ENCODE measurements at places on chromosomes 3 and 15.

DNA sequence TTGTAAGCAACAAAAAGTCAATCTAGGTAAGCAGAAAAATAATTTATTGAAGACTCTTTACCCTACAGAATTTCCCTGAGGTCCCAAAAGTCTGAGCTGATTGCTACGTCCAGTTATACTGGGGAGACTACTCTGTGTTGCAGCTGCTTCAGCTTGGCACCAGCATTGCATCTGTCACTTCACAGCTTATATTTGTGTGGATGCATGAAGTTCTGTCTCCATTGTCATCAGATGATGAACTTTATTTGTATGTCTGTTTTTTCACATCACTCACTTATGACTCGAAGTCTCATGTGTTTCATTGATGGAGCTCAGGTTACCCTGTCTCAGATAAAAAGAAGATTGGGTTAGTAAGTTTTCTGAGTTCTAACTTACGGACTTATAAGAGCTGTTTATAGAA is 75.3 kb upstream of the LRRFIP2 start:
- no peak for DNase-seq

- no peak for DNase-seq
Observed at GRCh38 chr15:62782896-62783295, 259.7 kb upstream of the TPM1 start.

- no peak for DNase-seq
Observed at GRCh38 chr3:129953621-129954020, 20.9 kb upstream of the TRH start.

DNA sequence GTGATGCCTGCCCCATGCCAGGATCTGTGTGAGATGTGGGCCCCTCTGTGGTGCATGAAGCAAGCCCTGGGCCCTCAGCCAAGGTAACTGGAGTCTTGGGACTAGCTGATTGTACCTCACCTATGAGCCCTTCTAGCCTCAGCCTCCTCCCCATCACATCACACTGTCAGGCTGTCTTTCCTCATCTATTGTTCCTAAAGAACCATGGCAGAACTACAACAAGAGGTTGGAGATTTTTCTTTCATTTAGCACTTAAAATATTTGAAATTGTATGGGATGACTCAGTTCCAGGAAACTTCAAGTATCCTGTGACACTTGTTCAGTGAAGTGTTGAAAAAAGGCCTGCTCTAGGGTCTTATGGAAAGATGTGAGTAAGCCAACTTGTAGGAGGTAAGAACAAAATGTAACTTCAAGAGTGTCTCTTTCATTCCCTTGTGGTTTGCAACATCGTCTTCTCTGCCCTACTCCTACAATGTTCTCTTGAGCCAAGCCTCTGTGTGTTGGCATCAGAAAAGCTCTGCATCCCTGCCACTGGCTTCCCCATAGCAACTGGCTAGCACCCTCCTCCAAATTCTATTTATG is 58.7 kb upstream of the TIPARP start:
- DNase-seq: peak; percentile 82

DNA sequence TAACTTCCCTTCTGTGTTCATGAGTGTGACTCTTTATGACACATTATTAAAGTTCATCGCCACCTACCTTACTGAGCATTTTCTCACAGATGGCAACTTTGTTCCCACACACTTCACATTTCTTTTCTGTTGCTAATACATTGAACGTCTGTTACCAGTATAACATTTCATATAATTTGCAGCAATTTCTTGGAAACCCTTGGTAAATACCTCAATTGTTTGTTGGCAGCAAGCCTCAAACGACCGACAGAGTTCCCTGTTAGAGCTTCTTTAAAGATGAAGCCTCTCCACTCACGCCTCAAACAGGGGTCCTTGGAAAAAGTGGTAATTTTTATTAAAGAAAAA is 3.2 kb upstream of the CHSY1 start:
- DNase-seq: no peak

GRCh38 chr15:33132722-33133345 is 61.7 kb downstream of the FMN1 start:
- DNase-seq: peak; percentile 71

GRCh38 chr15:69531665-69532027 is 79.0 kb downstream of the RPLP1 start:
- peak; percentile 84 for DNase-seq

DNA sequence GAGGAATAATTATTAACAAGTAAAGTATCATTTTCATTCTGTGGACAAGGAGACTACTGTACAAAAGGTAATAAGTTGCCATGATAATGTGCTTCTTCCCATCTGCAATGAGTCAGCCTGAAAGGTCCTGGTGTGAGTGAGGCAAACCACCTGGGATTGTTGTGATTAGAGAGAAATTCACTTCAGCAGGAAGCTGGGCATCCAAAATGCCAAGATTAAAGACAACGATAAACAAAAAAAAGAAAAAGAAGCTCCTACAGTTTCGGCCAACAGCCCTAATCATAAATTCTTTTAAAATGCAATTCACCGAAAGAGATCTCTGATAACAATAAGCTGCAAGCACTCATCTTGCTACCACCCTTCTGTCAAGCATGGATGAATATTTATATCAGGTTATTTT is 507.8 kb downstream of the TUSC7 start:
- DNase-seq: no peak

GRCh38 chr15:52559575-52559974 is 9.3 kb downstream of the ARPP19 start:
- DNase-seq: no peak

- DNase-seq: no peak
Observed at GRCh38 chr3:184887574-184887973, 75.6 kb downstream of the VPS8 start.

- DNase-seq: no peak
Observed at GRCh38 chr3:14132689-14133088, 7.8 kb downstream of the TMEM43 start.

- no peak for DNase-seq
Observed at GRCh38 chr3:138441742-138442141, 7.3 kb downstream of the ESYT3 start.

GRCh38 chr3:14453876-14454638 is 51.7 kb downstream of the SLC6A6 start:
- no peak for DNase-seq
